Right atrium auricular region (tissue), 2 donors: ENCODE measurements at places on chromosomes 2 and 18. TPM values are rescaled to one million over a fixed set of nuclear protein-coding genes. Genes with fewer than 3 reads are reported as not detected.
A peak's percentile ranks its signal among the peaks of the same experiment; 100 is the strongest.

- no peak for DNase-seq
- H3K36me3 ChIP-seq, result no peaks in the 10 kb centered on the region
- H3K4me3 ChIP-seq, result no peak overlapping the region
- no peaks in the 10 kb centered on the region for H3K27me3 ChIP-seq
- no peak overlapping the region for H3K27ac ChIP-seq
Observed at GRCh38 chr2:195319548-195320412, 337.2 kb upstream of the SLC39A10 start.

BCL11A gene
- total RNA-seq, result 3.3 TPM

DNA sequence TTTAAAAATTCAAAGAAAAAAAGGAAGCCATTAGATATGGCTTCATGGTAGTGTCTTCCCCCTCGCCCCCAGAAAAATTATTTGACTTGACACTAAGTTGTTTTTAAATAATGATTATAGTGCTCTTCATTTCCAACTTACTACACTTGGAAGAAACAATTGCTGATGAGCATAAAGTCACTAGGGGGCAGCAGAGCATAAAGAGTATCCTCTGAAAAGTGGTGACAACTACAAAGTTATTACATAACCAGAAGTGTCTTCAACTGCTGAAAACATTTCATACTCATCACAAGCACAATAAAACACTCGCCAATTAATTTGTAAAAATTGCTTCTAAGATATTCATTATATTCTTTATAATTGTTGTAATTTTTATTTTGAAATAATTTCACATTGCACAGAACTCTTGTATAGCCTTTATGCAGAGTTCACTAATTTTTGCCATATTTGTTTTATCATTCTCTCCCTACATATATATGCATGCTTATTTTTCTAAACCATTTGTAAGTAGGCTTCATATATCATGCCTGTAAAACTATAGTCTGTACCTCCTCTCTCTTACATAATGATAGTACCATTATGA lies 54.9 kb downstream of the EXOC6B start:
- no peak overlapping the region for H3K4me3 ChIP-seq
- no peaks in the 10 kb centered on the region for H3K36me3 ChIP-seq
- no peaks in the 10 kb centered on the region for H3K27me3 ChIP-seq
- peak; percentile 69 for DNase-seq
- no peaks in the 10 kb centered on the region for H3K4me1 ChIP-seq
- H3K27ac ChIP-seq, result no peak overlapping the region

DNA sequence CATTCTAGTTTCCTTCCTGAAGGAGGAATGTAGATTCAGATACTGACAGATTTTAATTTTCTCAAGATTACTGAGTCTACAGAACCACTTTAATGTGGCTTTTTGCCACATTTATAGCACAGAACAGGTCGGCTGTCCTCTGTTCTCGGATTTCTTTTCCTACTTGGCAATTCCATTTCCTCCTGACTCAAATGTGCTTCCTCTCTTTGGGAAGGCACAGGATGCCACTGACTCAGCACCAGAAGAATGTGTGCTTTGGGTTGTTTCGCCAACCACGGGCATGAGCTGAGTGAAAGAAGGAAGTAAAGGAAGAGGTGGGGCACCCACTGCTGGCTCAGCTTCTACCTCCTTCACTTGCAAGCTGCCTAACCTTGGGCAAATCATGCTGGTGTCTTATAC lies 970.6 kb upstream of the ACVR2A start:
- H3K36me3 ChIP-seq, result no peaks in the 10 kb centered on the region
- H3K27ac ChIP-seq, result no peak overlapping the region
- no peaks in the 10 kb centered on the region for H3K4me1 ChIP-seq
- DNase-seq, result no peak

GRCh38 chr2:45622336-45623075 lies 11.4 kb upstream of the SRBD1 start:
- no peak overlapping the region for H3K27ac ChIP-seq
- no peaks in the 10 kb centered on the region for H3K36me3 ChIP-seq
- no peaks in the 10 kb centered on the region for H3K27me3 ChIP-seq
- no peak for DNase-seq

GRCh38 chr2:236403125-236403524 lies 138.9 kb upstream of the ASB18 start:
- H3K27me3 ChIP-seq, result no peaks in the 10 kb centered on the region
- no peak overlapping the region for H3K27ac ChIP-seq
- no peaks in the 10 kb centered on the region for H3K4me1 ChIP-seq
- DNase-seq, result no peak
